Stimulated activated CD8-positive, alpha-beta memory T cell treated with anti-CD3 and anti-CD28 coated beads, Interleukin-7, amount 100 ng/mL, for 4 hours (primary cell): ENCODE measurements at places on chromosomes 2 and 18.

DNA sequence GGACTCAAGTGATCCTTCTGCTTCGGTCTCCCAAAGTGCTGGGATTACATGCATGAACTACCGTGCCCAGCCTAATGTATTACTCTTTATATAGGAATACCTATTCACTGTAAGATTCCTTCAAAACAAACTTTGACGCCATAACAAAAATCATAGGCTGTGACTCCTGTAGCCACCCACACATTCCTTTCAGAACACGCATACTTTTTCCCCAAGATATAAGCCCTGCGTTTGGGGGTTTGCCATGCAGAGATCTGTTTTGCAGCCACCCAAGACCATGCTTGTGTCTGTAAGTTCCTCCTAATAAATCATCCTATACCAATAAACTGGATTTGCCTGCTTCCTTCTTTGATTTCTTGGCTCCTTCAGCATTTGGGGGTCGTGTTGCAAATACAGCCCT, 46.0 kb upstream of the STON1 start:
- no peak for DNase-seq

- no peak for DNase-seq
These were observed 42.0 kb upstream of the CREB1 start for GRCh38 chr2:207487650-207488311.

- no peak for DNase-seq
These were observed 115.7 kb downstream of the CMPK2 start for GRCh38 chr2:6749962-6750361.

- no peak for DNase-seq
These were observed 17.7 kb downstream of the GULP1 start for GRCh38 chr2:188309364-188309763.

DNA sequence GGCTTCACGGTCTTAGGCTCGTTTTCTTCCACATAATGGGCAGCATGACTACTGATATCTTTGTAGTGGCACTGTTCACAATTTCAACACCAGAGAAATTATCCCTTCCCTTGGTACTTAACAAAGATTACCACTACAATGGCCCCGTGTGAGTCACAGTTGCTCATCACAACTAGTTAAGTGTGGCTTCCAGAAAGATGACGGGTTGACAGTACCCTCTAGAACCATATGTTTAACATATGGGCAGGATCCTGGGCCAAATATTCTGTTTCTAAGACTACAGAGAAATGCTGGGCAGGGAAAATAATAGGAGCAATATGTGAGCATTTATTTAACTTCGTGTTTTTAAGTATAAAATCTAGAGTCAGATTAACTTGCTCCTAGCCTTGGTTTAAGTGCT, 780.1 kb upstream of the LINC00305 start:
- DNase-seq = no peak

GRCh38 chr2:226660526-226660925, 139.1 kb downstream of the IRS1 start:
- no peak for DNase-seq

DNA sequence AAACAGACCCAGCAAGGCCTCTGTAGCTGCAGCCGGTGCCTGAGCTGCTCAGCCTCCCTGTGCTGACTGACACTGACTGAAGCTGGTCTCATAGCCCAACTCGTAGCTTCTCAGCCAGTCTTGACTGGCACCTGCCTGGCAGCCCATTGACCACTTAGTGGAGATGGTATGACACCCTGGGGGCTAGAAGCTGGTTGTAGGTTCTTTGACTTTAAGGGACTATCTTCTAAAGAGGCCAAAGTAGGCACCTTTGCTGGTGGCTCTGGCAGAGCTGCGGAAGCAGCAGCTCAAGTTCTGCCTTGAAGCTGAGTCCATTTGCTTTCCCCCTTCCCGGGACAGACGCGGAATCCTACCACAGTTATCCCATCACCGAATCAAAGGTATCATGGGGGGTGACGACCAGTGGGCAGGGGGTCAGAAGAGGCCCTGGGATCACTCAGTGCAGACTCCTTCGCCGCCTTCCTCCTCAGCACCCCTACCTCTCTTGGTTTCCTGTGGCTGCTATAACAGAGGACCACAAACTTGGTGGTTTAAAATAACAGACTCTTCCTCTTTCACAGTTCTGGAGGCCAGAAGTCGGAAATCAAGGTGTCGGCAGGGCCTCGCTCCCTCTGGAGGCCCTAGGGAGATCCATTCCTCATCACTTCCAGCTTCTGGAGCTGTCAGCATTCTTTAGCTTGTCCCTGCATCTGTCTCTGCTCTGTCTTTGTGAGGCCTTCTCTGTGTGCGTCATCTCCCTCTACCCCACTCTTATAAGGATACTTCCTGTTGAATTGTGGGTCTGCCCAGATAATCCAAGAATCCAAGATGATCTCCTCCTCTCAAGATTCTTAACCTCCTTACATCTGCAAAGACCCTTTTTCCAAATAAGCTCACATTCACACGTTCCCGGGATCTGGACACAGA, 13.7 kb upstream of the FOSL2 start:
- DNase-seq = no peak

- DNase-seq = no peak
These were observed 350.4 kb downstream of the NR4A2 start for GRCh38 chr2:155982135-155982534.
